Skeletal muscle cell (primary cell): ENCODE measurements at places on chromosomes 4 and X.

DNA sequence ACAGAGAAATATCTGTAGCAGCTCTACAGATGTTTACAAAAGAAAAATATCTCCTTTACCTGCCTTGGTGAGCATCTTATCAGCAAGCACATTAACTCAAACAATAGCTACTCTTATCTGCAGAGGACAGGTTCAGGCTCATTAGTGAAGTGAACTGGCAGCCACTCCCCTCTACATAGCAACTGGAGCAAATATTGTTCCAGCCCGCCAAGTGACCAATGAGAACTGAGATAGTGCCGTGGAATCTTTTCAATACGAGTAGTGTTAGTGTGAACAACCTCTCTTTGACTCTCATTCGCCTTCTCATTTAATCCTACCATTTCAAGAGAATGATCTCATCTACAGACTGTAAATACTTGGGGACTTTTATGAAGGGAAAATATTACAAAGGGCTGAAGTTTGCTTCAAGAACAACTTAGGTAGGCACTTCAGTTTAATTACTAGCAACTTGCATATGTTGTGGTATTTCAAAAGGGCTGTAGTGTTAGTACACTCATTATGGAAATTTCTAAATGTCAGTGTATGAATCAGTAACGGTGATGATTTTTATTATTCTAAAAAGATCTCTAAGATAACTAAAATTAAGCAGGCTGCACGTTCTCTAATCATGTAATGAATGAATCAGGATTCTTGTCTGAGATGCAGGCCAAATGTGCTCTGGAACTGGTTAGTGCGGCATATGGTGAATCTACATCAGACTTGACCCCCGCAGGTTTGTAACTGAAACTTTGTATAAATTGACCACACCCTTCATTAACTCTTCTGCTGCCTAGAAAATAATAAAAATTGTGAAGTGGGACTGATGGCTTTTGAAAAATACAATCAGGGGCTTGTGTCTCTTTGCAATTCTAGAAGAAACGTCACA lies 72.4 kb downstream of the PALLD start:
- DNase-seq: no peak

DNA sequence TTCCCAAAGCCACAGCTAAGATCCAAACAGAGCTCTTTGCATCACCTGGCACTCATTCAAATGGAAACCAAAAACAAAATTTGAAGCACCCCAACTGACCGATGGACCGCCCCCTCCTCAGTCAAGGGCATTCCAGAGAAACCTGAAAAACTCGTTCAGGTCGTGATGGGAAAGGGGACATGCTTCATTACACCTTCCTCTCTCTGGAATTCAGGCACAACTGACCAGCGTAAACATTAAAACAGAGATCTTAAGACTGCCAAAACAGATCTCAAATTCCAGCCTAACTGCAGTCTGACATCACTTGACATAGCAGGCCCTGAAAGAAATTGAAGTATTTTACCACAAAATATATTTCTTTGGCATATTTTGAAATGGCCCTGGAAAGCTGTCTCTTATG lies 28.5 kb downstream of the PTTG2 start:
- no peak for DNase-seq

DNA sequence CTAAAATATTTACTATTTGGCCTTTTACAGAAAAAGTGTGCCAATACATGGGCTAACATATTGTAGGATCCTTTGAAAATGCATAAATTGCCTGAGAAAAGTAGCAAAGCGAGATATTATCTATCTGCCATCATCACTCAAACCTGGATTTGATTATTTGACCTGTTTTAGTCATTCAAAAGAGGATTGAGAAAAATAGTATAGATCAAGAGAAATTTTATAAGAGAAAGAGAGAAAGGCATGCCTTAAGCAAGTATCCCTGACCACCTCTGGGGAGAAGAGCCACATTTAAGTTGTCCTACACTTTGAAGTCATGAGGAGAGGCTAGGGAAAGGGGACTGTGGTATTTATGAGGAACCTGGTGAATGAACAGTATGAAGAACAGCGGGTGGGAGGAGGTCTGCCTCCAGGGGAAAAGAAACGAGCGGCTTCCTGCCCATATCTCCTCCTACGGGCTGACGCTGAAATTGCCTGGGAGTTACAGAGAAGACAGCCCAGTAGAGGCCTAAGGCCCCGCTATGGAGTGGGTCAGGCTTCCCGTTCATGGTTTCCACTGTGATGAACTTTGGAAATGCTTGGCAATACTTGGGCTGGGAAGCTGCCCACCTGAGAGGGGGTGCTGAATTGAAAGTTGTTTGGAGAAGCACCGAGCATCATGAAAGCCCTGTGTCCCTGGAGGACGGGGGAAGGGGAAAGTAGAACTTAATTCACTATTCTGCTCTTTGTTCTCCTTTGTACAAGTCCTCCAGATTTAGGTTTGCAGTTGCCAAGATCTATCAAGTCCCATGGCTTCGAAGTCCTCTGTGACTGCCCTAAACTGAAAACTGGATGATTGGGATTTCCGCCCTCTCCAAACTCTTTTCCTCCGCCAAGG lies 106.9 kb upstream of the ACSL4 start:
- DNase-seq: no peak

DNA sequence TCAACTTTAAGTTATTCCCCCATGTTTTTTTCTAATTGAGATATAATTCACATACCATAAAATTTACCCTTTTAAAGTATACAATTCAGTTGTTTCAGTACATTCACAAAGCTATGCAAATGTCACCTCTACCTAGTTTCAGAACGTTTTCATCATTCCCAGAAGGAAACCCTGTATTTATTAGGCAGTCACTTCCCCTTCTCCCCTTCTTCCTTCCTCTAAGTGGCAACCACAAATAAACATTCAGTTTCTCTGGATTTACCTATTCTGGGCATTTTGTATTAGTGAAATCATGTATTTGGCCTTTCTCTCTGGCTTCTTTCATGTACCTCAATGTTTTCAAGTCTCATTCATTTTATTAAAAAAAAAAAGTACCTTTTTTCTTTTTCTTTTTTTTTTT lies 101.9 kb downstream of the TET2 start:
- DNase-seq: no peak

DNA sequence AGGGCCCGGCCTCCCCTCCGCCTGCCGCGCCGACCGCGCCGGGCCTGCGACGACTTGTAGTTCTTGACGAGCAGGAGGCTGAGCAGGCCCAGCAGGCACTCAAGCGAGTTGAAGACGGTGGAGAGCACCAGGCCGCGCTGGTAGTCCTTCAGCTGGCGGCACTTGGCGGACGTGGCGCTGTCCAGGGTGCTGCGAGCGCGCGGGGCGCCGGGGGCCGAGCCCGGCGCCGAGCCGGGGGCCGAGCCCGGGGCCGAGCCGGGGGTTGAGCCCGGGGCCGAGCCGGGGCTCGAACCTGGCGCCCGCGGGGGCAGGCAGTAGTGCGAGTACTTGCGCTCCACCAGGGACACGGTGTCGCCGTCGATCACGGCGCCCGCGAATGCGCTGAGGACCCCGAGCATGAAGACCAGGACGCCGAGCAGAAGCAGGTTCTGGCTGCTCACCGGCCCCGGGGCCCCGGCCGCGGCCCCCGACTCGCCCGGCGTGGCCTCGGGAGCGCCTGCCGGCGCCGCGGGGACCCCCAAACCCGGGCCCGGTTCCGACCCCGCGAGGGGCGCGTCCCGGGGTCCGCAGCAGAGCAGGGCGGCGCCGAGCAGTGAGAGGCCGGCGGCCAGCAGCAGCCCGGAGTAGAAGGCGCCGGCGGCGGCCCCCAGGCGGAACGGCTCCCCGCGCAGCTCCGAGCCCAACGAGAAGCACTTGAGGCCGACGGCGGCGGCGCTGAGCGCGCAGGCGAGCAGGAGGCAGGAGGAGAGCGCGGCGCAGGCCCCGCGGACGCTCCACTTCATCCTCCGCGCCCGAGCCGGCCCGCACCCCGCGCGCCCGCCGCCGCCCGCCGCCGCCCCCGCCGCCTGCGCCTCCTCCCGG lies 584 bp downstream of the TMEM271 start:
- DNase-seq: peak; percentile 20

DNA sequence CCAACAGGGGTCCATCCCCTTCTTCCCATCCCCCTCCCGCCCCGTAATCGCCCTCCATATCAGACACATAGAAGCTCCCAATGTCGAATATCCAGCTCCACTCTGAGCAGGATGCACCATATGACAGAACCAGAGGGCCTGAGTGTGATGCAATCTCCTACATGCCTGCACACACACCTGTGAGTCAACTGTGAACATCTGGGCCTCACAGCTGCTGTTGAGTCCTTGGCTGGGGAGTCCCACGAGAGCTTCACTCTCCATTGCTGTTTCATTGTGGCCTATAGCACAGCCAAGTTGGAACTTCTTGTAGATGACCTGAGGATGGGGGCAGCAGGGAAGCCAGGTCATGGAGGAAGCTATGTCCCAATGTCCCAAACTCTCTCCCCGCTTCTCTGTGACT lies 8.2 kb downstream of the SLC38A5 start:
- no peak for DNase-seq

- no peak for DNase-seq
These were observed 48.3 kb upstream of the MAN2B2 start for GRCh38 chr4:6526671-6527091.

- DNase-seq: peak; percentile 9
These were observed 406.7 kb upstream of the ACTRT1 start for GRCh38 chrX:128458888-128459287.

DNA sequence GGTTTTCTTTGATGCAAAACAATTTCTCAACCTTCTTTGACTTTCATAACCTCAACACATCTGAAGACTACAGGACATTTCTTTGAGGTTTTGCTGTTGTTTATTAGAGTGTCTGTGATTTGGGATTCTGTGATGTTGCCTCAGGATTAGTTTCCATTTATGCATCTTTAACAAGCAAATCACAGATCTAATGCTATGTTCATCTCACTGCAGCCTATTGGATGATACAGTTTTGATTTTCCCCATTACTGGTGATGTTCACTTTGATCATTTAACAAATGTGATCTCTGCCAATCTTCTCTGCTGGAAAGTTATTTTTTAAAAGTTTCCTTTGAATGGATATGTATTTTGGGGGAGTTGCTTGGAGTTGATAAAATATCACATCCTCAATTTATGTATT lies 624.9 kb upstream of the HS3ST1 start:
- no peak for DNase-seq

GRCh38 chr4:15938182-15938581 lies 358 bp downstream of the FGFBP1 start:
- no peak for DNase-seq

GRCh38 chr4:101914761-101915160 lies 124.2 kb downstream of the BANK1 start:
- DNase-seq: no peak

- DNase-seq: no peak
These were observed 19.6 kb downstream of the PGAM4 start for GRCh38 chrX:77949840-77950239.

DNA sequence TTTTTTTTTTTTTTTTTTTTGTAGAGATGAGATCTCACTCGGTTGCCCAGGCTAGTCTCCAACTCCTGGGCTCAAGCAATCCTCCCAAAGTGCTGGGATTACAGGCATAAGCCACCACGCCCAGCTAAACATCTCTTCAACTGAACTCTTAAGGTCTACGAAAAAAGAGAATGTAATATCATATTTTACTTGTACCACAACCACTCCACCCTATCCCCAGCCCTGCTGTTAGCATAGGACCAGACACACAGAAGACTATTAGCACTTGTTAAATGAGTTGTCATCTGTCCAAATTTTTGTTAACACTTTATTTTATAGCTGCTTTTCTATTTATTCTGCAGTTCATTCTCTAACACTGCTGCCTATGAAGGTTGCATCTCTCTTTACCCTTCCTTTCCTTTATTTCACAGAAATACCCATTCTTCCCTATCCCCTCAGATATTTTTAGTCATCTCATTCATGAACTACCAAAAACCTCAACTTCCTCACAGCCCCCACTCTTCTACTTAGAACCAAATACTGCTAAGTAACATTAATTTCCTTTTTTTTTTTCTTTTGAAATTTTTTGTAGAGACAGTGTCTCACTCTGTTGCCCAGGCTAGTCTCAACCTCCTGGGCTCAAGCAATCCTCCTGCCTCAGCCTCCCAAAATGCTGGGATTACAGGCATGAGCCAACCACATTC lies 10.1 kb downstream of the SNX12 start:
- no peak for DNase-seq

DNA sequence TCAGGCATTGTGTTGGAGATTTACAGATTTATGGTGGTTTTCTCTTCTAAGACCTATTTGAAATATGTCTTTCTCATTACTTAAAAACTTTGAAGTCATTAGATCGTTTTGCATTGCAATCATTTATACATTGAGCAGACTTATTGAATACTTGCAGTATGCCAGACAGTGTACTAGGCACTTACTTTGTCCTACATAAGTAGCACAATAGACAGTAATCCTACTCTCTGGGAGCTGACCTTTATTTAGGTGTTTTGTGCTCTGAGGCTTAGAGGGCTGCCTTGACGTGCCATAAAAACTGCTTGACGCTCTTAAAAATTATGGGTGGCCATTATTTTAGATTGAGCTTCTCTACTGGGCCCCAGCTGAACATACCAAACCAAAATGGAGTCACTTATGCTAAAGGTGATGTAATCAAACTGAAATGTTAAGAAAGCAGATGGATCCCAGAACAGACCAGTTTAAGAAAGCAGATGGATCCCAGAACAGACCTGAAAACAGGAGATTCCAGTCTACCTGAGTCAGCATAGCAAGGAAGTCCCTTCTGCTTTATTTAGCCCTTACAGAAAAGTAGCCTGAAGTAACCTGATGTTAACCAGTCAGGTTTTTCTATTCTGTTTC lies 42.4 kb downstream of the PTTG2 start:
- no peak for DNase-seq

DNA sequence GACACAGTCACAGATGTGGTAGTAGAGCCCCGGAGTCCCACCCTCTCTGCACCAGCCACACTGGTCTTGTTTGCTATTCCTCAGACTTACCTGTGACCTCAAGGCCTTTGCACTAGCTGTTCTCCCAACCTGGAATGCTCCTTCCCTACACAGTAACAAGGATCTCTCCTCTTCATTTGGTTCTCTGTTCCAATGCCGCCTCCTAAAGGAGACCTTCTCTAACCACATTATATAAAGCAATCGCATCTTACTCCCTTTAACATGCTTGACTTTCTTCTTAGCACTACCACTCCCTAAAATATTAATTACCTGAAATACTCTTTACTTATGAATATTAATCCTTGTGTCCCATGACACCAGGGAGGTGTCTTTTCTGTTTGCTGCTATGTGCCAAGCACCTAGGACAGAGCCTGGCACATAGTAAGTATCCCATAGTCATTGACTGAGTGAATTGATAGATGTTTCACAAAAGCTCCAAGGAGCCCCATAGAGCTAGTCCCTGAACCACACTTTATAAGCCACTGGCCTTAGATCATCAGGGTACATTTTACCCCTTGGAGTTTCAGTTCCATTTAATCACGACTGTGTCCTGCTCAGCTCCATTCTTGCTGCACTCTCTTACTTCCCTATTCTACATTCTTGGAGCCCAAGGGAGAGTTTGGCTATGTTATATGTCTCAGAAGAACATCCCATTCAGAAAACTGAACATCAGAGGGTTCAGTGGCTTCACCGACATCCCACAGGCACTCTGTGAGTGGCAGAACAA lies 312.7 kb downstream of the RAB28 start:
- DNase-seq: no peak

DNA sequence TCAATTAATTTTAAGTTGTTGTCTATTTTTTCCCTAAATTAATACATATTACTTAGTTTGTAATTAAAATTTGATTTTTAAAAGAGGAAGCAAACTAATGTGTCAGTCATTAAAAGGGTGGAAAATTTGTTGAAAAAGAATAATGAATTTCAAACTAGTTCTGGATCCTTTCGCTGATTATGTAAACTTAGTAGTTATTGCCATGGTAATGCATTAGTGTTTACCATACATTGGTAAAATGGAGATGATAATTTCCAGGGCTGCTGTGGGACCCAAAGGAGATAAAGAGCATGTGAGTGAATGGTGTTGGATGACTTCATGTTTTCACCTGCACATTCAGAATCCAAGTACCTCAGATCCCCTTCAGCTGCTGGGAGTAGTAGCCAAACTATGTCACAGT lies 6.5 kb downstream of the BEX3 start:
- no peak for DNase-seq
